ENCODE measurements at places on chromosomes 13 and 19.

- DNase-seq, result no peak
These were observed 633.5 kb downstream of the SLITRK1 start for GRCh38 chr13:83248751-83249150.

- DNase-seq, result no peak
These were observed 1.1 kb downstream of the SULT2A1 start for GRCh38 chr19:47885067-47885463.

- no peak for DNase-seq
These were observed 3.9 kb downstream of the COG3 start for GRCh38 chr13:45468635-45469034.

- DNase-seq, result no peak
These were observed 2.0 kb upstream of the GRK1 start for GRCh38 chr13:113664751-113665596.

GRCh38 chr13:99432609-99433542 is 68.4 kb upstream of the TM9SF2 start:
- no peak for DNase-seq

DNA sequence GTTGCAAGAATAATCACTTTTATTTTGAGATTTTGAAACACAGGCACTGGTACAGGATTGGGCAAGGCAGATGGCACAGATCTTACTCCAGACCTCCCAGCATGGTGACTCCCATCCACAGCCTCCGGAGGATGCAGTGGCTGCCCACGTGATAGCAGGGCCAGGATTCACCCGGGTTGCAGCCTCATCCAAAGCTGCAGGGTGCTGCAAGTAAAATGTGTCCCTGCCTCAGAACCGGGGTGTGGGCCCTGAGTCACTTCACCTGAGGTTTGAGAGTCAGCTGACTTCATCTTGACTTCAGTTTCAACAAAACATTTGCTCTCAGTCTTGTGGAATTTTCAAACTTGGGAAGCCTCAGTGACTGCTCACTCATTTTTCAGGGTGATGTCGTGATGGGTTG is 201.9 kb downstream of the FGF9 start:
- DNase-seq, result no peak

GRCh38 chr13:29000826-29001225 is 180.7 kb downstream of the MTUS2 start:
- DNase-seq, result no peak

DNA sequence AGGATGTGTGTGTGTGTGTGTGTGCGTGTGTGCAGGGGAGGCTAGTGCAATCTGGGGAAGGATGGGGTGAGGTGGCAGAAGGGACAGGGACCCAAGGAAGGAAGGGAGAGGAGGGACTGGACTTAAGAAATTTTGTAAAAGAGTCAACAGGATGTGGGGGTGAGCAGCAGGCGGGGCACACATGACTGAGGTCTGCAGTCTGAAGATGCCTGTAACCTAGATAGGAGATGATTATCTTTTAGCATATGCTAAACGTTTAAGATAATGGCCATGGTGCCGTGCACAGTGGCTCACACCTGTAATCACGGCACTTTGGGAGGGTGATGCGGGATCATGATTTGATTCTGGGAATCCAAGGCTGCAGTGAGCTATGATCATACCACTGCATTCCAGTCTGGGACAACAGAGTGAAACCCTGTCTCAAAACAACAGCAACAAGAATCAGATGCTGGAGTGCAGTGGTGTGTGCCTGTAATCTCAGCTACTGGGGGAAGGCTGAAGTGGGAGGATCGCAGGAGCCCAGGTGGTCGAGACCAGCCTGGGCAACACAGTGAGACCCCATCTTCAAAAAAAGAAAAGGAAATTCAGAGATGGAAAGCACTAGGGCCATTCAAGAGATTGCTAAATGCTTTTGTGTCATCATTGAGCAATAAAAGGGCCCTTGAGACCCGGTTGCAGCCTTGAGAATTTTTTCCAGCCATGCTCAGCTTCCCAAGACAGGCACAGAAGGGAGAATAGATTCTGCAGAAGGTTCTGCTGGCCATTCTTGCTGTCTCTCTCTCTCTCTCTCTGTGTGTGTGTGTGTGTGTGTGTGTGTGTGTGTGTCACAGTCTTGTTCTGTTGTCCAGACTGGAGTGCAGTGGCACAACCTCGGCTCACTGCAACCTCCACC is 3.8 kb upstream of the ZNF414 start:
- DNase-seq, result no peak

DNA sequence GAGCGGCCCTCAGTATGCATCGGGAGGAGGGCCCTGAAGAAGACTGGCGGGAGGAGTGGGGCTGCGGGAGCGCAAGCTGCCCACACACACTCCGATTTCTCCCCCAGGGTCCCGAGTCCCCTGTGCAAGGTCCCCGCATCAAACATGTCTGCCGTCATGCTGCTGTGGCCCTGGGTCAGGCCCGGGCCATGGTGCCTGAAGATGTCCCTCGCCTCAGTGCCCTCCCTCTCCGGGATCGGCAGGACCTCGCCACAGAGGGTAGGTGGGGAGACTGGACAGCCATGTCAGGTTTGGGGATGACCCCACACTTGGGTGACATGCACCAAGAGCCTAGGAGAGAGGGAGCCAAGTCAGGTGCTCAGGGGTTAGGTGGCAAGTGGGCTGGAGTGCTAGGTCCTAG is 4.7 kb downstream of the KMT2B start:
- no peak for DNase-seq

DNA sequence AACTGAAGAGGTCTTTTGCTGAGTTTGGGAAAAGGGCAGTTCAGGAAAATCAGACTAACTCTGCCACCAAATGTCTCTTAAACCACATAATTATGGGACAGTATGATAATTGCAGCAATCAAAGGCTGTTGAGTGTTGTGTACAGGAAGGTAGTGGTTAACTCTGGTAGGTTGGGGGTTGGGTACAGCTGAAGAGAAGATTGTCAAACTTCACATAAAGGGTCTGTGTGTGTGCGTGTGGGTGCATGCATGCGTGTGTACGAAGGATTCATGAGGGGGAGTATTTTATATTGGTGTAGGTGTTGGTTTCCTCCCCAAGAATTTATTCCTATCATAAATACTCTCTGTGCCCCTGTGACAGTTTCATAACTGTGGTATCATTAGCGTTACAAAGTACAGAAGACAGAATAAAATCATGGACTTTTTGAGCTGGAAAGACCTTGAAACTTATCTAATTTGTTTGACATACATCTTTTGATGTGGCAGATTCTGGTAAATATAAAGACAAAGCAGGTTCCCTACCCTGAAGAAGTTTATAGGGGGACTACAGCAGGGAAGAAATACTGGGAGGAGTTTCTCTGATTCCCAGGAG is 94.1 kb downstream of the PCCA start:
- DNase-seq, result no peak

DNA sequence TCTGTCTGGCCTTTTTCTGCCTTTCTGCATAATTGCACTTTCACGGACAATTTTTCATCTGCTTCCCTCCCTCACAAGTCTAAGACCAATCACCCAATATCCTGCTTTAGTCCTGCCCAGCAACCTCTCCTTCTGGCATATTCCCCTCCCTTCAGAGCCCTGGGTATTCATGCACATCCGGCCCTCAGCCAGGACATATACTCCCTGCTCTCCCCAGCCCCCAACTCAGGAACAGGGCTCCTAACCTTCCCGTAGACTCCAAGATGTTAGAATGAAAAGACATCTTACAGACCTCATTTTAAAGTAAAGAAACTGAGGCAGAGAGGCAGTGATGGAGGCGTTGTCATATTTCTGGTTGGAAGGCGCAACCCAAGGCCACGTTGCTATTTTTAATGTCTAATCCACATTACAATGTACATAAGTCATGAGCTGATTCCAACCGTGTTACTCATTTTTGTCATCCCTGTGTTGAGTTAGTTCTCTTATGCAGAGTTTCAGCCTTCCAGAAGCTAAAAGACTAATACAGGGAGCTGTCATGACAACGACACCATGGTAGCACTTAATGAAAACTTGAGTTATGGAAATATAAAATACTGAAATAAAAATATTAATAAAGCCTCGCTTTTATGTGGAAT is 209.2 kb downstream of the TSHZ3 start:
- no peak for DNase-seq

GRCh38 chr13:93227280-93227877 is 772 bp downstream of the GPC6 start:
- no peak for DNase-seq

DNA sequence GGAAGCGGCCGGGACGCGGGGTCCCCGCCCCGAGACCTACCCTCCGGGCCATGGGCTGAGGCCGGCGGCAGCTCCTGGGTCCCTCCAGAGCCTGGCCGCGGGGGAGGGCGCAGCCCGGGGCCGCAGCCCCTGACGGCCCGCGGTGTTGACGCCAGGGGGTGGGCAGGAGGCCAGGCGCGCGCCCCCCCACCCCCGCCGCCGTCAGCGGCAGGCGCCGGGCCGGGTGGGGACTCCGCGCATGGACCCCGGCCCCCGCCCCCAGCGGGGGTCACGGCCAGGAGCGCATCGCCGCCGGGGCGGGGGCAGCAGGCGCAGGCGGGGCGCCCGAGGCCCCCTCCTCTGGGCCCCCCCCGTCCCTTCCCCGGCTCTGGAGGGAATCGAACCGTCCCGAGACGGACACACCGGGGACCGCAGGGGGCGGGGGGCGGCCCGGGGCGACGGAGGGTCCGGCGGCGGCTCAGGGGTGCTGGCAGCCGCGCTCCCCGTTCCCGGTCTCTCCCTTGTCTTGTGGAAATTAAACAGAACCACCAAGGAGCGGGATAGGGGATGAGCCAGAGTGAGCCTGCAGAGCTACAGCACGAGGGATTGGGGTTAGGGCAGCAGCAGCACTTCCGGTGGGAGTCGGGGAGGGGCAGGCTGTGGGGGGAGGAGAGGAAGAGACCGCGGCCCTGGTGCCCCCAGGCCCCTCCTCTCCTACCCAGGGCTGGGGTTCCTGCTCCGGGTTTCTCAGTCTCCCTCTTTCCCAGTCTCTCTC is at the start of gene MEIS3:
TSS of gene MEIS3 (minus strand) at position 498 of the 754 bp plus-strand sequence. CDS start at position 52, 446 bp downstream.
- DNase-seq, result no peak

DNA sequence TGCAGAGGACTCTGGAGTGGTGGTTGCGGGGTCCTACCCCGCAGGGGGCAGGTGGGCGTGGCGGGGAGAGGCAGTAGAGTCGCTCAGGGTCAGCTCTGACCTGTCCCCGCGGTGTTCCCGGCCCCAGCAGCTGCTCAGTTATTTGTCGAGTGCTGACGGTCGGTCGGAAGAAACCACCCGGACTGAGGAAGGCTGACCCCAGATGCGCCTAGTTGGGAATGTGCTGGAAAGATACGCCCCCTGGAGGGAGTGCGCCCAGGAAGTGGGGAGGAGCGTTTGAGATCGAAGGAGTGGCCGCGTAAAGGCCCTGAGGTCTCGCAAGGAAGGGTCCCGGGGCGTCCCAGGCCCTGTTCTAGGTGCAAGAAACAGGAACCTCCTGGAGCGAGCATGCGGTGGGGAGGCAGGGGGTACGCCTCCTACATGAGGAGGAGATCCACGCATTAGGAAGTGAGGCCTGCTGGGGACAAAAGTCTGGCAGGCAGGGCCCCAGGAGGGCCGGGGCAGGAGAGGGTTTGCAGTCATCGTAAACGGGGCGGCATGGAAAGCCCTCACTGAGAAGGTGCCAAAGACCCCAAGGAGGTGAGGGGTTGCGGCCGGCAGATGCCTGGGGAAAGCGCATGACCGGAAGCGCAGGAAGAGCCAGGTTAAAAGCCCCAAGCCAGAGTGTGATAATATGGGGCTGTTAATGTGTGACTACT is 9.2 kb downstream of the CCDC8 start:
- DNase-seq, result no peak

GRCh38 chr13:80591976-80592740 is 251.2 kb upstream of the SPRY2 start:
- DNase-seq, result no peak

DNA sequence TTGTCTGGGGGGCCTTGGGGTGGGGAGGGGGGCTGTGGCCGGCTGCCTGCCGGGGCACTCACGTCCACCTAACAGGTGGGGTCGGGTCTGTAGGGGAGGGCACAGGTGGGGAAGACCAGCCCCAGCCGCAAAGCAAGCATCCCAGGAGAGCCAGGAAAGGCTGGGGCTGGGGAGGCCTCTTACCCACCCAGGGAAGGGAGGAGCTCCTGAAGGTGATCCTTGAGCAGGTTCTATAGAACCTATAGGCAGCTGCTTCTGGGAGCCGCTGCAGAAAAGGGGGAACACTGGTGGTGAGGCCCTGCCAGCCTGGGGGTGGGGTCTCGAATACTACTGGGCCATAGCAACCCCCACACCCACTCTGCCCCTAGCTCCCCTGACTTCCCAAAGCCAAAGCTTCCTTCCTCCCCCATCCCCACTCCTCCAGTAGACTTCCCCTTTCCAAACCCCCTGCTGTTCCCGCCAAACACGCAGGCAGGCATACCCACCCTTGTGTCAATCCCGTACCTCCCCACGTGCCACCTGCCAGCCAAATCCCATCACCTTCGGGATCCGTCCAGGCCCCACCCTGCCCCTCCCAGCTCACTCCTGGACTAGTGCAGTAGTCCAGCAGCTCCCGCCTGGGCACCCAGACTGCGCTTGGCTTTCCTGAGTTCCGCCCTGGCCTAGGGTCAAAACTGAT is 5.6 kb downstream of the KLF16 start:
- DNase-seq, result no peak

- DNase-seq, result peak; percentile 93
These were observed 8.6 kb downstream of the C19orf81 start for GRCh38 chr19:50657712-50658440.

Measured in iPS DF 19.7 (cell line).